ENCODE measurements at places on chromosomes 6 and 20.

- DNase-seq: no peak
Observed at GRCh38 chr6:37717836-37718251, 20.2 kb upstream of the MDGA1 start.

DNA sequence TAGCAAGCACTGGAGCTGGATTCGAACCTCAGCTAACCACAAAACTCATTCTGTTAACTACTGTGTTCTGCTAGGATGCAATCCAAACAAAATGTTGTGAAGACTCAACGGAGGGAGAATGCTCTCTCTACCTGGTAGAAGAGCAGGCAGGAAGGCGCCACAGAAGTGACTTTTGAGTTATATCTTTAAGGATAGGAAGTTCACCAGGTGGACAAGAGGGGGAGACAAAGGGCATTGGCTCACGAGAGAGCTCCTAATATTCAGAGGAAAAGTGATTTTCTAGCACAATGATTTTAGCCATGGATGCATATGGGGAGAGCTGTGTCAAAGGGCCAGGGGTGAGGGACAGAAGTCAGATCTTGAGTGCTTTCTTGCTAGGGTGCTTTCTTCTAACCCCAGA is 108.4 kb upstream of the MAFB start:
- no peak for DNase-seq

GRCh38 chr6:93550551-93551276 is 131.4 kb upstream of the EPHA7 start:
- DNase-seq: no peak

- no peak for DNase-seq
Observed at GRCh38 chr6:134249239-134249758, 68.6 kb downstream of the SGK1 start.

- peak; percentile 48 for DNase-seq
Observed at GRCh38 chr6:37698264-37699137, 818 bp upstream of the MDGA1 start.

- DNase-seq: no peak
Observed at GRCh38 chr20:4066551-4066950, 51.2 kb upstream of the RNF24 start.

DNA sequence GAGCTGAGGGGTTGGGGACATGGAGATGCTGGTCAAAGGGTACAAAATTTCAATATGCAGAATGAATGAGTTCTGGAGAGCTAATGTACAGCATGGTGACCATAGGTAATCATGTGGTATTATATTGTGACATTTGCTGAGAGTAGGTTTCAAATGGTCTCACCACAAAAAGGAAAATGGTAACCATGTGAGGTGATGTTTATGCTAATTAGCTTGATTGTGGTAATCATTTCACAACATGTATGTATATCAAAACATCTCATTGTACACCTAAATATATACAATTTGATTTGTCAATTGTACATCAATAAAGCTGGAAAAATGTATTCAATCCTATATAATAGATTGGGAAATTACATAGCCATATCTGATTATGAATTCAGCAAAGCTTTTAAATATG is 29.5 kb upstream of the TMEM14A start:
- DNase-seq: no peak

DNA sequence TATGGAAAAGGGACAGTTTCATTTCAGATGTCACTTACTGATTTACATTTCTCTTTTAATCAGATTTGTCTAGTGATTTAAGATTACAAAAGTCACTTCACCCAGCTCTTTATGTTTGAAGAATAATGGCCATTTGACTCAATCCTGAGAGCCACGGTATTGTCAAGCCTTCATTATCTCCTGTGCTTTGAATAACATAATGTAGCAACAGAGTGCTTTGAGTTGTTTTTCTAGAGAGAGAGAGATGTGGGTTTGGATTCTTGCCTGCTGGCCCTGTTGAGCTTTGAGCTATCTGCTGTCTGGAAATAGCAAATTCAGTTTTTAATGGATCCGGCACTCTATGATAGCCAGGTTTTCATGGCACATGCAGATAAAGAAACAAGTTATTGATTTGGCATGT is 478.4 kb upstream of the SOX4 start:
- DNase-seq: no peak

DNA sequence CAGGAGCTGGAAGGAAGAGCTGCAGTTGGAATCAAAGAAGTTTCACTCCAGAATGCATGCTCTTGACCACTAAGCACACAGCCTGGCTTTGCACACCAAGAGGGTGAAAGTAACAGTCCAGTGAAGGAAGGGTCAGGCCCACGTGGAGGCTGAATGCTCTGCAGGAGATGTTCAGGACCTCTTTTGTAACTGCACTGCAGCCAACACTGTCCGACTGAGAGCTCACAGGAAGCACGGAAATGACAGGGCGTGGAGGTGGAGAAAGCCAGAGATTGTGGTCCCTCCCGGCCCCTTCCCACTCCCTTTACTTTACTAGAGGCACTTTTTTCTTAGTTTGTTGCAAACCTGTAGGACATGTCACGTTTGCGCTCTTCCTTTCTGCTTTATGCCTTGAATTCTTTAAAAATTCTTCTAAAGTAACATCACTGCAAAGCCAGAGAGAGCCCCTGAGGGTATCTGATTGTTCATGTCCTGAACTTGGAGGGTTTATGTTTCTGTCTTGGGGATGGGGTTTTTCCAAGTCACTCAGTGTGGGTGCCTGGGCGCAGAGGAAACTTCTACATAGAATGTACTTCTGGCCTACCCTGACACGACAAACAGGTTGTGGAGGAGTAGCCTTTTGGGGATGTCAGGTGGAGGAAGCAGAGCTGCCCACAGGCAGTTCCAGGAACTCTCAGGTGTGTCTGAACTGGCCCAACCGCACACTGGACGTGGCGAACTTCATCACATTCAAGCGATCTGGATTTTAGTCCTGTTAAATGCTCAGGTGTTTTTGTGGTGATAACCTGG is 40.9 kb downstream of the JAG1 start:
- no peak for DNase-seq
